NCI-H1694 (cell line): ENCODE measurements at places on chromosomes 3 and 15.

DNA sequence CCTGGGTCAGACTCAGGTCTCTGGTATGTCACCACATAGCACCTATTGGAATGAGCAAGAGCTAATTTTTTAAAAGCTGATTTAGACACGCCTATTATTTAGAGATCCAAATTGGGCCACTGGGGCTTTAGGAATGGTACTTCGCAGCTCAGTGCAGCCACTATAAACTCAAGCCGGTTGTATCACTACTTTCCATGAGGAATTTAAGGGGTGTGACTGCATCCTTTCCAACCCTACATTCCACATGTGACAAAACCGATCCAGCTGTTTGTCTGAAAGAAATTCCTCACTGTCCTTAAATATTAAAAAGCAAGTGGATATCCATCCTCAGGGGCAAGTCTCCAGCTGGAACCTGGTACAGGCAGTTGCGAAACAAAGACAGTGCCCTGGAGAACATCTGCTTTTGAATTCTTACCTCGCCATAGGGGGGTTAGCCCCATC lies 12.8 kb downstream of the VGLL3 start:
- no peak for DNase-seq

GRCh38 chr3:5411786-5412185 lies 224.3 kb downstream of the EDEM1 start:
- DNase-seq = no peak

DNA sequence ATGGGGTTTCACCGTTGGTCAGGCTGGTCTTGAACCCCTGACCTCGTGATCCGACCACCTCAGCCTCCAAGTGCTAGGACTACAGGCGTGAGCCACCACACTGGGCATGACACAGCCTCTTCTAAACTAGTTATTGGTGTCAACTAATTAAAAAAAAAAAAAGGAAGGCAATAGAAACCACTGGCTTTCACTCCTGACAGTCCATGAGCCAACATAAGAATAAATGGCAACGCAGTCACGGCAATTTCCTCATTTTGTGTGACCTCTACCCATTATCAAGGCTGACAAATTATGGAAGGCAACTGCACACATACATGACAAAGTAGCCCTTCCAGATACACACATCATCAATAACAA lies 5.9 kb downstream of the ARHGEF3 start:
- no peak for DNase-seq

DNA sequence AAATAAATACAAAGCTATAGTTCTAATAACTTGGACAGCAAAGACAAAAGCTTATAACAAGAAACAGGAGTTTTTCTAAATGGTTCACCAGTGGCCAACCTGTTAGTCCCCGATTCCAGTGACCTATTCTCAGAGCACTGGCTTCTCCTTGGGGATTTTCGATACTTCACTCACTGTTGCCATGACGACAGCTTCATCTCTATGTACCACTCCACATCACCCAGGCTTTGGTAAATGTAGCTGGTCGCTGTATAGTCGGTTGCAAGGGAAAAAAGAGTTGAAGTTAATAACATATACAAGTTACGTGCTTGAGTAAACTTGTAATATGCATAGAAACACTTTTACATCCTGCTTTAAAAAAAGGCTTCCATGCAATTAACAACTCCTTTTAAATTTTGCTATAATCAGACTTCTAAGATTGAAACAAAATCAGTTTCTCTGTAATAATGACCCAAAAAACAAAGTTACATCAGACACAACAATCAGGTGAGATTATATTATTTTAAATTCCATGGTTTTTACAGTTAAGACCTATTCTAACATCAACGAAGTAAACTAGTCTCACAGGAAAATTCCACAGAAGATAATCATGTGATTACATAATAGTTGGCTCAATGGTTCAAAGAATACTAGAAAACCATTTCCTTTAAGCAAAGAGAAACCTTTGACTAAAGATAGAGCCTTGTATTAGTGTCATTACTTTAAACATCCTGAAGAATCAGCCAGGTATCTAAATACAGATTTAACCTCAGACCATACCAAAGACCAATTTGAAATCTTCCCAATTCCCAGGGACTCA lies 2.9 kb downstream of the CCNL1 start:
- DNase-seq = no peak
